H4 (cell line): ENCODE measurements at places on chromosomes 16 and 17.

DNA sequence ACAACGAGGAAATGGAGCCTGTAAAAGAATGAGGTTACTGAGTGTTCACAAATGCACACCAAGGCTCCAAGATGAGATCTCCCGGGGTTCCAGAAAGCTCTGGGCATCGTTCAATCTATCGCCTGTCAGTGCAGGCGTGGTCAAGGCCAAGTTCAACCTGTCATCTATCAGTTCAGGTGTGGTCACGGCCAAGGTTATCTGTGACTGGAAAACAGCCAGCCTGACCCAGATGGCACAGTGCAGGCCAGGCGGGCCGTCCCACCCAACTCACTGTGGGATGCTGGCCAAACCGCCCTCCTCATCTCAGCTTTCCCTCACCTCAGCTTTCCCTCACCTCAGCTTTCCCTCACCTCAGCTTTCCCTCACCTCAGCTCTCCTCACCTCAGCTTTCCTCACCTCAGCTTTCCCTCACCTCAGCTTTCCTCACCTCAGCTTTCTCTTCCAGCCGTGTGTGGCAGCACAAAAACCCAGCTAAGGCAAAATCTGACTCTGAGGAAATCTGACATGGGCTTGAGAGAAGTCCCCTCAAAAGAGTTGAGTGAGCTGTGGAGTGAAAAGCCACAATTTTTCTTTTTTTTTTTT is 2.4 kb downstream of the CHMP1A start:
- DNase-seq, result no peak

DNA sequence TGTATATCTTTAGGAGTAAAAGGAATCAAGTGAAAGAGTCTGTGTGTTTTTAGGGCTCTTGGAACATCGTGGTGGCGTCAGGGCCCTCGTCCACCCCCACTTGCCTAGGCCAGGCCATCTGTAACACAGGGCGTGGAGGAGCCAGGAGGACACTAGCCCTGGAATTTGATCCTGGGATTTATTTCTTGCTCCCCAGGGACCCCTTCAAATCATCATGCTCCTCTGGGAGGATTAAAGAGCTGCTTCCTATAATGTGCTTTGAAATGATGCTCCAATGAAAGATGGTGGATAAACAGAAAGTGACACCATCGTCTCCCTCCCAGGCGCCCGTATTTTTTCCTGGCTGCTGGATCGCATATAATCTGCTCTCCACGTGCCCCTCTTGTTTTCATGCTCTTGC is 113.3 kb downstream of the AATF start:
- no peak for DNase-seq

DNA sequence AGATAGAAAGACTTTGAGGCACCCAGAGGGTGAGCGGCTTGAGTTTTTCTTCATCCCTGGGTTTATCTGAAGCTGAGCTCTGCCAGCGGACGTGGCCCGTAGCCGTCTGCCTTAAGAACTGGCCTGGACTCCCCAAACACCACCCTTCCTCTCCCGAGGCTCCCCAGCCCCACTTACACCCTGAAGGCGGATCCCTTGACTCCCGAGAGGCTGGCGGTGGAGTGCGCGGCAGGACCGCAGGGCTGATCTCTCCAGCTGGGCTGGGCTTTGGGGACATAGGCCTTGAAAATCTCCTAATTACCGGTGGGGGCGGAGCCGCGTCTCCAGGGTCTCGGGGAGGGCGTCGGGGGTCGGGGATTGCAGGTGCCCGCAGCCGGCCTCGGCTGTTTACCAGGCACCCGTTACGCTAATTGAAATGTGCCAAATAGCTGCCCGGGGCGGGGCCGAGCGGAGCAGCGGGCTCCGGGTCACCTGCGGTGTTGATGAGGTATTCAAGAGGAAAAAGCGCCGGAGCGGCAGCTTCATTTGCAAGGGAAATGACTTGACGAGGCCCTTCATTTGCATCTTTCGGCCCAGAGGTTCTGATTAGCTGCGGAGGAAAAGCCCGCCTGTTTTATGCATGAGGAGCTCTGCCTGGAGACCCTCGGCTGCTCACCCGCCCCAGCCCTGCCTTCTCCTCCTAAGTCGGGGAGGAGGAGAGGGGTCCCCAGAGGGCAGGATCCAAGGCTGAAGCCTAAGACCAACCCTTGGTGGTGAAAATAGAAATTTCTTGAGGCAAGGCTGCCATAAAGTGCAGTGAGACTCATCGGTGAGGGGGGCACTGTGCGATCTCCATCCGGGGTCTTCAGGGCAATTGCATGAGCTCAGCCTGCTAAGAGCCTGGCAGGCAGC is 100.7 kb downstream of the MGAT5B start:
- no peak for DNase-seq

DNA sequence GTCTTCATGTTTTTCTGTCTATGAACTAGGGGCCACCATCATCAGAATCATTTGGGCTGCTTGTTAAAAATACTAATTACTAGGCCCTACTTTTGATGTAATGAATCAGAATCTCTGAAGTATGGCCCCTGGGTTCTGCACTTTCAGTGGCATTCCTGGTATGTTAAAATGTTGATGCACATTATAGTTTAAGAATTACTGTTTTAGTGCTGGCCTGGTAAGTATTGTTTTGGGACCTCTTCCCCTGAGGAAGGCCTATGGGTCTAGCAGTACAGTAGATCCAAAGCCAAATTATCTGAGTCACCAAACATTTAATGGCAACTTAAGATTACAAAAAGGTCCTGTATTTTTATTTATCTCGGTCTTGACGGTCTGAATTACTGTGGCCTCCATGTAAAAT is 58.8 kb downstream of the AP2B1 start:
- DNase-seq, result no peak

- no peak for DNase-seq
Measured at GRCh38 chr17:39679521-39680192, 8.2 kb downstream of the PGAP3 start.

- DNase-seq, result no peak
Measured at GRCh38 chr16:8717892-8718415, 43.5 kb downstream of the ABAT start.

DNA sequence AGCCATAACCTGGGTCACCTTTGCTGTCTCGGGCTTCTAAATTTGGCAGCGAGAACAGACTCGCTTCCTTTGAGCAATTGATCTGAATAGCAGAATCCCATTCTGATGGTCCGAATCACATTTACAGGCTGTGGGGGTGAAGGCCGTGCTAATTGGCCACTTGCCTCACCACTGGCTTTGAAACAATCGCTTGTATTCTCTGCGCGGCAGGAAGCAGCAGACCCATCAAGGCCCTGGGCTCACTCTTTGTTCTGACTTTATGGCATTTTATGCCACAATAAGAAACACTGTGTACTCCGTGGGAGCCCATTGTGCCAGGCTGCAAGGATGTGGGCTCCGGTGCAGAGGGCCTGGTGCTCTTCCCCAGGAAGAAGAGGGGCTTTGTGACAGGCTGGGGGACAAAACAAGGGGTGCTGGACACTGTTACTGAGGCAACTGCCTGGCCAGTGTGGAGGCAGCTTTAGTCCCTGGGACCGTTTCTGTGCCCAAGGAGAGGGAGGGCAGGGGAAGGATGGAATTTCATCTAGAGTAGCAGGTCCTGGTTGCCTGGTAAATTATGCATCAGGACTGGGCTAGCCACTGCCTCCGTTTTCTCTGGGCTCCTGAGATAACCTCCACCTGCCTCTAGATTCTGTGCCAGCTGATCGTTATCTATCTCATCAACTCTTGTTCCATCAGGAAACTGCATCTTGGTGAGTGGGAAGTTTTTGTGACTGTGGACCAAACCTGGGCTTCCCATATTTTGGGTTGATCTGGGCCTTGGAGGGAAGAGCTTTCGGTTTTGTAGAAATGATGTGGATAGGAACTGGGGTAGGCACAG is 78.5 kb downstream of the MRC2 start:
- no peak for DNase-seq

DNA sequence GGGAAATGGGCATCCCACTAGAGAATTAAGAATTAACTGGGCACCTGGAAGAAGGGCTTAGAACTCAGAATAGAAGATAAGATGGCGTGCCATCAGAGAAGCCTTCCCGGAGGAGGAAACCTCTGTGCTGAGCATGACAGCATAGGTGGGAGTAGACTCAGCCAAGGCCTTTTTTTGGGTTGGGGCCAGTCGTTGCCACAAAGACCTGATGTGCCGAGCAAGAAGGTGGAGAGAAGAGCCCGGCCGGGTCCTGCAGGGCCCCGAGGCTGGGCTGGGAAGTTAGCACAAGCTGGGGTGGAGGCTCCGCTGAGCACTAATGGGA is 1.1 kb upstream of the RAB11FIP4 start:
- DNase-seq, result no peak

DNA sequence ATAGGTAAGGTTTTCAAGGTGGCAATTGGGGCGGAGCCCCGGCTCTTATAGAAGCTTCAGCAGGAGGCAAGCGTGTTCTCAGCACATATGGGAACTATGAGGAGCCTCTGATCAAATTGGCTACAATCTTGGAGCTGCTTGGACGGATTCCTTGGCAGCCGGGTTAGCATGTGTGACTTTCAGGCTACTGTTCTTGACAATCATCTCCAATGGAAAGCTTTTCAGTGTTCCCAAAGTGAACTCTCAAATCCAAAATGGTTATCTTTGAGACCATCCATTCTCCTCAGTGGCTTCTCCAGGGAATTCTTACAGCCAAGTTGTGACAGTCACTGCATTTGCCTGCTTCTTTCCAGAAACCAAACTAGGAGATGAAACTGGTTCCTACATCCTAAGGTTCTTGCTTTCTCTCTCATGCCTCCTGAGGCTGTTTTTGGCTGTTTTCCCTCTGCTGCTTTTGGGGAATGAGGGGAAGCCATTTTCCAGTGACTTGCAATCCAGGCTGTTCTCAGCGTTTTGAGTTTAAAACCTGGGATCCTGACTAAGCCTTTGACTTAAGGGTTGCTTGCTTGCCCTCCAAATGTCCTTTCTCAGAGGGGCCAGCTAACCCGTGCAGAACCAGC is 10.9 kb downstream of the HAS3 start:
- no peak for DNase-seq

- DNase-seq, result no peak
Measured at GRCh38 chr17:80890921-80891396, 100.7 kb upstream of the CHMP6 start.

GRCh38 chr16:22973522-22973921 is 159.6 kb downstream of the HS3ST2 start:
- DNase-seq, result no peak

DNA sequence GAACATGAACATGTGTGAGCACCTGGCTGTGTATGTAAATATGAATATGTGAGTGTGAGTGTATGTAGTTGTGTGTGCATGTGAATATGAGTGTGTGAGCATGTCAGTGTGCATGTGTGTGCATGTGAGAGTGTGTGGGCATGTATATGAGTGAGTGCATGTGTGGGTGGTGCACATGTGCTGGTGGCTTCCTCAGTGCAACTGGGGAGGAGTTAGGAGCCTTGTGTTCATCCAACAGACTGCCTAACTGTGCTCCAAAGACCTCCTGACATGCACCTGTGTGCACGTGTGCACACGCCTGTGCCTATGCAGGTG is 1.4 kb downstream of the TMEM235 start:
- no peak for DNase-seq

GRCh38 chr16:11169641-11170040 is 86.4 kb downstream of the SOCS1 start:
- no peak for DNase-seq

GRCh38 chr16:381012-381788 is 578 bp downstream of the PGAP6 start:
- no peak for DNase-seq

DNA sequence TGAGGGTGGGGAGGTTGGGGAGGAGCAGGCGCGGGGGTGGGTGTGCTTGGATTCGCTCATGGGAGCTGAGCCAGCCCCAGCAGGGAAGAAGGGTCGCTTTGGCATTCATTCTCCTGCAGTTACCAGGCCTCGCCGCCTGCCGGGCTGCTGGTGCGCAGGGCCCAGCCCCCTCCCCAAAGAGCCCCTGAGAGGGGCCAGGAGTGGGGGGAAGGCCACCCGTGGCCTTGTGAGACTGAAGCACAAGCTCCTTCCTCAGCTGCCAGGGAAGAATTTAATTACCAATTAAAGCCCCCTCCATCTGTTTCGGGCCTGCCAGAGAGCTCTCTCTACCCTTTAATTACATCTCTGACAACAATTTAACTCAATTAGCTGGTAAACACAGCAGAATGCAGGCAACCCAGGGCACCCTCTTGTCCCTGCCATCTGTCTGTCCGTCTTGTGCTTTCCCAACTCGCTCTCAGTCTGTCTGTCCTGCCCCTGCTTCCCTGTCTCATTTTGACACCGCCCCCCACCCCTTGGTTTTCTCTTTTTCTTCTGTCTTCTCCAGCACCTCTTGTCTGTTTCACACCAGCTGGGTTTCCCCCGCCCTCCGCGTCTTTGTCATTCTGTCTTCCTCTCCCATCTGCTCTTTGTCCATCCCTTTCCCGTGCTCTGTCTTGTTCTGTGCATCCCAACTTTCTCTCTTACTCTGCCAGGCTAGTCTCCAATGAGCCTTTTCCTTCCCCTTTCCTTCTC is 32.7 kb downstream of the CDK5RAP3 start:
- no peak for DNase-seq

GRCh38 chr16:27238016-27238587 is 30.5 kb downstream of the NSMCE1 start:
- DNase-seq, result no peak

- DNase-seq, result peak; percentile 89
Measured at GRCh38 chr17:72719578-72720493, 372.7 kb downstream of the SLC39A11 start.

DNA sequence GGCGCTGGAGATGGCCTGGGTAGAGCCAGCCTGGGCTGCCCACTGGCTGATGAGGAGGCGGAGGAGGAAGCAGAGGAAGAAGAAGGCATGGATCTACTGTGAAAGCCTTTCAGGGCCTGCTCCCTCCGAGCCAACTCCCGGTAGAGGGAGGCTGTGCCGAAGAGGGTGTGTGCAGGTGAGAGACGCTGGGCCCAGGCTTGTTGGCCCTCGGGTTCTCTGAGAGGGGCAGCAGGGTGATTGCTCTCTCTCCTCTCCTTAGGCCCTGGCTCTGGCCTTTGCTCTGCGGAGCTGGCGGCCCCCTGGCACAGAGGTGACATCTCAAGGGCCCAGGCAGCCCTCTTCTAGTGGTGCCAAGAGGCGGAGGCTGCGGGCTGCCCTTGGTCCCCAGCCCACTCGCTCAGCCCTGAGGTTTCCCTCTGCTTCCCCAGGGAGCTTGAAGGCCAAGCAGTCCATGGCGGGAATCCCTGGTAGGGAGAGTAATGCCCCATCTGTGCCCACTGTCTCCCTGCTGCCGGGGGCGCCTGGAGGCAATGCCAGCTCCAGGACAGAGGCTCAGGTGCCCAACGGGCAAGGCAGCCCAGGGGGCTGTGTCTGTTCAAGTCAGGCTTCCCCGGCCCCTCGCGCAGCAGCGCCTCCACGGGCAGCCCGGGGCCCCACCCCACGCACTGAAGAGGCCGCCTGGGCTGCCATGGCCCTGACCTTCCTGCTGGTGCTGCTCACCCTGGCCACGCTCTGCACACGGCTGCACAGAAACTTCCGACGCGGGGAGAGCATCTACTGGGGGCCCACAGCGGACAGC is 3.6 kb downstream of the TP53I13 start:
- DNase-seq, result no peak

DNA sequence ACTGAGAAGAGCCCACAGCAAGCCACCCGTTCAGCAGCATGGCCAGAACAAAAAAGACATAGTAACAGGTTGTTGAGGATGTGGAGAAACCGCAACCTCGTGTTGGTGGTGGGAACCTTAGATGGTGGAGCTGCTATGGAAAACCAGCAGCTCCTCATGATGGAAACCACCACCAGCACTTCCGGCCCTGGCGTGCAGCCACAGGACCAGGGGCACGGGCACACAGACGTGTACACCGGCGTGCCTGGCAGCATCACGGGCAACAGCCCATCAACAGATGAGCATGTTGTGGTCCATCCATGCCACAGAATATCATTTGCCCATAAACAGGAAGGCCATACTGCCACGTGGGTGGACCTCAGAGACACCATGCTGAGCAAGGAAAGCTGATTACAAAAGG is 11.9 kb downstream of the CTU2 start:
- DNase-seq, result no peak
